ENCODE measurements at places on chromosomes 2 and 18.

DNA sequence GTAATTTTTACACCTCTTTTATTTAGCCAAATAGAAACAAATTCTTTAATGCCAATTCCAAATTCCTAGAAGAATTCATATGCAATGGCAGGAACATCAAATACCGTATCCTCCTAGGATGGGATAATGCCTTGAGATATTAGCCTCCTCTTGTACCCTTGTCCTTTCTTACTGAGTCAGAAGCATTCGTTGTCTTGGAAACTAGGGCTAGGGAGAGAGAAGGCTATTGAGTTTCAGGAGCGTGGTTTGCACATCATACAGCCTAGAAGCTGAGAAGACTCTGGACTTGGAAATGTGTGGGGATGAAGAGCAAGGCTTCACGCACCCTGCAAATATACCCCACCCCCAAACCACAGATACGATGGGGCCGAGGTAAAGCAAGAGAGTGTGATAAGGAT lies 300.7 kb downstream of the SP3 start:
- no peaks in the 10 kb centered on the region for H3K36me3 ChIP-seq
- peaks cover 22% of the 10 kb centered on the region for H3K27me3 ChIP-seq
- DNase-seq = no peak
- no peak overlapping the region for H3K27ac ChIP-seq
- no peak overlapping the region for H3K4me3 ChIP-seq

- no peaks in the 10 kb centered on the region for H3K4me1 ChIP-seq
- DNase-seq = peak; percentile 42
- H3K36me3 ChIP-seq = no peaks in the 10 kb centered on the region
Observed at GRCh38 chr2:109736177-109736827, 57.8 kb upstream of the RGPD5 start.

GRCh38 chr18:47149457-47150028 lies 757 bp downstream of the HDHD2 start:
- peak overlapping the region; percentile 98 for H3K4me3 ChIP-seq
- DNase-seq = no peak
- H3K4me1 ChIP-seq = peaks cover 45% of the 10 kb centered on the region
- H3K36me3 ChIP-seq = peaks cover 15% of the 10 kb centered on the region

- no peaks in the 10 kb centered on the region for H3K27me3 ChIP-seq
- no peak overlapping the region for H3K4me3 ChIP-seq
- DNase-seq = no peak
- no peaks in the 10 kb centered on the region for H3K36me3 ChIP-seq
Observed at GRCh38 chr18:31325051-31325450, 7.1 kb downstream of the DSG1 start.

GRCh38 chr2:4635289-4635688 lies 931.9 kb downstream of the DCDC2C start:
- no peak overlapping the region for H3K4me3 ChIP-seq
- H3K27me3 ChIP-seq = no peaks in the 10 kb centered on the region
- no peaks in the 10 kb centered on the region for H3K36me3 ChIP-seq
- H3K4me1 ChIP-seq = no peaks in the 10 kb centered on the region
- H3K27ac ChIP-seq = no peak overlapping the region
- DNase-seq = no peak

GRCh38 chr18:50715919-50716318 lies 103.9 kb downstream of the MRO start:
- H3K4me3 ChIP-seq = no peak overlapping the region
- no peak overlapping the region for H3K27ac ChIP-seq
- peaks cover 10% of the 10 kb centered on the region for H3K27me3 ChIP-seq
- DNase-seq = no peak
- H3K36me3 ChIP-seq = no peaks in the 10 kb centered on the region

- no peak overlapping the region for H3K27ac ChIP-seq
- no peak for DNase-seq
- H3K27me3 ChIP-seq = no peaks in the 10 kb centered on the region
- H3K36me3 ChIP-seq = no peaks in the 10 kb centered on the region
- H3K4me1 ChIP-seq = peaks cover 4% of the 10 kb centered on the region
Observed at GRCh38 chr2:217740178-217740577, 262.6 kb downstream of the TNS1 start.

GRCh38 chr18:10530852-10531251 lies 5.0 kb downstream of the NAPG start:
- peaks cover 14% of the 10 kb centered on the region for H3K36me3 ChIP-seq
- H3K27ac ChIP-seq = peak overlapping the region; percentile 97
- peak; percentile 75 for DNase-seq
- H3K27me3 ChIP-seq = no peaks in the 10 kb centered on the region
- H3K4me3 ChIP-seq = no peak overlapping the region
- H3K4me1 ChIP-seq = peaks cover 40% of the 10 kb centered on the region

DNA sequence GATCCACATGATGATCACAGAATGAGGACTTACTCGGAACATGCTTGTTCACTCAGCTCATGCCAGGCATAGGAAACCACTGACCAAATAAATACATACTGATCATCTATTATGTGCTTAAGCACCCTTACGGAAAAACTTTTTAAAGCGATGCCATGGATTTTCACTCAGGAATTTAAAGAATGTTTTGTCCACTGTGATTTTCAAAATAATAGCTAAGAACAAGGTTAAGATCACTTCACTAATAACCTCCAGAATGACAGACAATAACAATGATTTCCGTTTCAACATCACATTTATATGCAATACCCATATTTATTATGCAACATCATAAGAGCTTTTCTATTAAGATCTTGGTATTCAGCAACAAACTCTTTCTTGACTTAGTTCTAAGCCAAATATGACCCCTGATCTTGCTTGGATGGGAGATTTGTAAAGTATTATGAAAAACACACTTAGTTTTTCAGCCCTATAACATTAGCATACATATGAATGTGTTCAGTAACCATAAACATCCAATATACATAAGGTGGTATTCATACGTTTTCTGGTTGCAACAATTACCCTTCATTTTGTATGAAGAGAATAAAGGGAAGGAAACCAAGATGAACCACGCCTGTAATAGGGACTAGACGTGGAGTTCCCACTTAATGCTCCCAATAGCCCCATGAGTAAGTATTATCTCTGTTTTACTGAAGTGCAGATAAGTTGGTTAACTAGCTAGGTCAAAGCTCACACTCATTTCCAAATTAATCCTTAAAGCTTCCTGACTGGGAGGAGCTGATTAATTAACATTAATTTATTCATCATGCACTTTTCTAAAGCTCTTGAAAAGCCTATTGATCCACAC lies 1.9 kb downstream of the CD302 start:
- H3K4me3 ChIP-seq = no peak overlapping the region
- H3K36me3 ChIP-seq = peaks cover 7% of the 10 kb centered on the region
- H3K27ac ChIP-seq = no peak overlapping the region
- DNase-seq = no peak
- H3K27me3 ChIP-seq = peaks cover 27% of the 10 kb centered on the region

DNA sequence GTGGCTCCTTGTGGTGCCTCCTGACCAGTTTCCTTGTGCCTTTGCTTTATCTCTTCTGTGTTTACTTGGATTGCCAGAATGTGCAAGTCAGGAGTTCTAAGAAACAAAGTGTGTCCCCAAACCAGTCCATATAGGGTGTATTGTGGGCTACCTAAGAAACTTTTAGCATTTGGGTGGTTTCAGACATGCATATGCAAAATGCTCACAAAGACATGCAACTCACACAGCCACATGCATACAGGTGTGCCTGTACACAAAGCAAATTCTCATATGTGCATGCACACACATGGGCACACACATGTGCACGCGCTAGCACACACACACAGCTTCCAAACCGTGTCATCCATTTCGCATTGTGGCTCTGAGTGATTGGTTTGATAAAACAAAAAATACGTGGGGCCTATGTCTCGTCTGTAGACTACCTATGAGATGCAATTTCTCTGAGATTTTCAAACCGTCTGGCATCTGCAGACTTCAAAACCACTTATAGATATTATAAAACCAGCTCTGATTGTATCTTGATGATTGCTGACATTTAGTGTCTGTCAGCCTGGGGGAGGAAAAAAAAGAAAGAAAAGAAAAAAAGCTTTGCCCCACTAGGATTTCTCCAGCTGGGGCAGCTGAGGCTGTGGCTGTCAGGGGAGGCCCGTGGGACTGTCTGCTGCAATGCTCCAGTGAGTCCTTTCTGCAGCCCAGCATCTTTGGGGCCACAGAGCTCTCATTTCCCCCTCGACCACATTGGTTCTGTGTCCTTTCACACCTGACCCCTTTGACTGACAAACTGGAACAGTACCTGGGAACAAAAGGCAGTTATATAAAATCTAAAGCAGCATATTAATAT lies 556.1 kb downstream of the CMPK2 start:
- DNase-seq = no peak
- no peaks in the 10 kb centered on the region for H3K4me1 ChIP-seq
- H3K27me3 ChIP-seq = no peaks in the 10 kb centered on the region

DNA sequence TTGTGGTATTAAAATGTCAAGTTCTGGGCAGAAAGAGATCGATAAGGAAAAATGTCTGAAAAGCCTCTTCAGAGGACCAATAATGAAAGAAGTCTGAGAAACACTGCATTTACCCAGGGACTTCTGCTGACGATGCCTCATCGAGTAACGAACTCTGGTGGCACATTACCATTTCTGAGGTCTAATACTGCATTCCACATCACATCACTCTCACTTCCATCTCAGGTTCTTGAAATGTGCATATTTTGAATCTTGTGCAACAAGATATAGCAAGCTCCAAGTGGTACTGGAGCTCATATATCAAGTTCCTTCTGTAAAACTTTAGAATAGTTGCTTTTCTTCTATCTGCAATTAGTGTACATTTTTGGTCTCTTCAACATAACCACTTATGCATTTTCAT lies 619.1 kb upstream of the DDX18 start:
- H3K36me3 ChIP-seq = no peaks in the 10 kb centered on the region
- no peak overlapping the region for H3K4me3 ChIP-seq
- DNase-seq = no peak
- no peaks in the 10 kb centered on the region for H3K4me1 ChIP-seq

- no peaks in the 10 kb centered on the region for H3K27me3 ChIP-seq
- no peak overlapping the region for H3K27ac ChIP-seq
- no peaks in the 10 kb centered on the region for H3K4me1 ChIP-seq
- no peak for DNase-seq
Observed at GRCh38 chr18:39062426-39062825, 1496.8 kb upstream of the CELF4 start.

GRCh38 chr2:201216918-201217317 lies 34.0 kb downstream of the CASP10 start:
- H3K4me1 ChIP-seq = peaks cover 41% of the 10 kb centered on the region
- DNase-seq = no peak
- H3K27ac ChIP-seq = no peak overlapping the region
- no peak overlapping the region for H3K4me3 ChIP-seq
- H3K36me3 ChIP-seq = peaks cover 19% of the 10 kb centered on the region

GRCh38 chr2:170924969-170925368 lies 4.1 kb upstream of the GORASP2 start:
- peaks cover 8% of the 10 kb centered on the region for H3K4me1 ChIP-seq
- DNase-seq = peak; percentile 12
- peaks cover 4% of the 10 kb centered on the region for H3K36me3 ChIP-seq
- no peak overlapping the region for H3K27ac ChIP-seq
- no peaks in the 10 kb centered on the region for H3K27me3 ChIP-seq
- H3K4me3 ChIP-seq = no peak overlapping the region

DNA sequence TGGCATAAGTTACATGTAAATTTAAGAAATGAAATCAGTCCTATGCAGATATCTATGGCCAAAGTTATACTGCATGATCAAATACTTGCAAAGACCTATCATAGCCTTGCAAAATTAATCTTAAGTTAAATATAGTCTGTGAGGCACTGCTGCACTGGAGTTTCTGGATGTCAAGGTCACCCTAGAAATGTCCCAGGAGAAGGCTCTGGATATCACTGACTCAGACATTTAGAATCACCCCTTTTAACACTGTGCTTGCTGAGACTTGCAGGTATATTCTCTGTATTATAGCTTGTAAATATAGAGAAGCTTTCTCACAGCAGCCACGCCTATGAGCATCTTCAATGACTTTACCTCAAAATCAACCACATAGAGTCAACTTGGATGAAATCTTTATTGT lies 51.5 kb downstream of the ETAA1 start:
- no peak overlapping the region for H3K27ac ChIP-seq
- H3K4me1 ChIP-seq = no peaks in the 10 kb centered on the region
- H3K36me3 ChIP-seq = no peaks in the 10 kb centered on the region
- H3K4me3 ChIP-seq = no peak overlapping the region
- peaks cover 6% of the 10 kb centered on the region for H3K27me3 ChIP-seq

DNA sequence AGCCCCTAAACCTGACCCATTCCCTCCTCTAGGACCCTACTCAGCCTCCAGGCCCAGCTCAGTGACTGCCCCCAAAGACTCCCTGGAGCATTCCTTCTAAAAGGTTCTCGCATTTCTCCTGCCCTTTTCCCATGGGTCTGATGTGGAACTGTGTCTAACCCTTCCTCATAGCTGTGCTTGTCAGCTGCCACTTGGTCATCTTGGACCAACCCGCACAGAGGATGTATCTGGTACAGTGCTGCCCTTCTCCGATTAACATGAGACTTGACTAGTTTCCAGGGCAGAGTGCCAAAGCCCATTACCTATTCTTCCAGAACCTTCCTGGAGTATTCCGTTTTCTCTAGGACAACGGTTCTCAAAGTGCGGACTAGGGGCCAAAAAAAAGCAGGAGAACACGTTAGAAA lies 518 bp upstream of the NFU1 start:
- peaks cover 10% of the 10 kb centered on the region for H3K36me3 ChIP-seq
- H3K27ac ChIP-seq = peak overlapping the region; percentile 95
- DNase-seq = no peak
- H3K4me1 ChIP-seq = peaks cover 25% of the 10 kb centered on the region
- no peaks in the 10 kb centered on the region for H3K27me3 ChIP-seq
- peak overlapping the region; percentile 93 for H3K4me3 ChIP-seq

DNA sequence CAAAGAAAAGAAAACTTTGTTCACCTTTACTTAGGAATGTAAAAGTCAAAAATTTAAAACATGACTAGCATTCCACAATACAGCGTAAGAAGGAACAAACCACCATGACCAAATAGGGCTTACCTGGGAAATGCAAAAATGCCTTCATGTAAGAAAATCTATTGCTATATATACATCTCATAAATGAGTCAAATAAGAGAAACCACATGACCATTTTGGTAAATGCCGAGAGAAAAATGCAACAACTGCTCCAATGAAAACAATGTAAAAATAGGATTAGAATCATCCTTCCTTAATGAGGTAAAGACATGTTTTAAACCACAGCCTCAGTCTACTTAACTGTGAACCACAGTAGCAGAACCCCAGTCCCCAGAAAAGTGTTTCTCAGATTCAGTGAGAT lies 49.4 kb downstream of the TGOLN2 start:
- no peaks in the 10 kb centered on the region for H3K27me3 ChIP-seq
- no peaks in the 10 kb centered on the region for H3K4me1 ChIP-seq
- no peak for DNase-seq

DNA sequence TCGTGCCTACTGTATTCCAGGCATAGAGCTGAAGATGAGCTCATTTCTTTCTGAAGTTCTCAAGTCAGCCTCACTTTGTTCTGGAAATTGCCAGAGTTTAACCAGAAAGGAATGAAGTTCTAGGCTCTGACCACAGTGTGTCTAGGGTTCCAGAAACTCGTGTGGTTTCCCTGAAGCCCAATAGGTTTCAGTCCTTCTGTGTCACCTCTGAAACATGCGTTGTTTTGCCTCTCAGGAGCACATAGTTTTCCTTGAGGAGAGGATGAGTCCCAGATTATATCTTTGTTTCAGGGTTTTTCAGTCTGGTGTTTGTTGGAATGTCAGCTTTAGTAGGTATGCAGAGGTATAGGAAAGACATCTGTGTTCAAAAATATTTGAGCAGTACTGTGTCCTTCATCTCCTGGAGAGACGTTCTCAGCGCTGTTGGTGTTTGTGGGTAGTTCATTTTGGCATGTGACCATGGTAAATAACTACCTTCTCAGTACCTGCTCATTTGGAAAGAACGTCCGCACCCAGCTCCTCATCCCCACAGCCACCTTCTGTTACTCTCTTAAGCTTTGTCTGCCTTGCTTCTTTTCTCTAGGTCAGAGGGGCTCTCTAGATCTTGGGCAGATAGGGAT lies 56.6 kb downstream of the RALBP1 start:
- no peak for DNase-seq
- H3K36me3 ChIP-seq = peaks cover 49% of the 10 kb centered on the region
